ENCODE measurements at places on chromosomes 4 and X. TPM values are rescaled to one million over a fixed set of nuclear protein-coding genes. Genes with fewer than 3 reads are reported as not detected.

DNA sequence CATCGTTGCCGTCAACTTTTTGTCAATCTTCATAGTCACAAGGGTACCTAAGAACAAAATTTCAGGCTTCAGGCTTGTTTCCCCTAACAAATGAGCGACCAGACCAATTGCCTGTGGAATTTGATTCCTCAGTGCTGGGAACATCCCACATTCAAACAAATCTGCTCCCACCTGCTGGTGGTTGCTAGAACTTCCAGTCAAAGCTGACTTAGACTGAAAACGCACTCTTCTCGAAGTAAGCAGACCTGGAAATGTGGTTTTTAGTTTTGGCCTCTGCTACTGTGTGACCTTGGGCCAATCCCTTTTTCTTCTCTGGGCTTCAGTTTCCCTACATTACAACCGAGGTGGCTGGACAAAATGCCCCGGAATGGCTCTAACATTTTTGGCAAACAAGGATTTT is 1.8 kb upstream of the GABRQ start:
- no peak for DNase-seq

DNA sequence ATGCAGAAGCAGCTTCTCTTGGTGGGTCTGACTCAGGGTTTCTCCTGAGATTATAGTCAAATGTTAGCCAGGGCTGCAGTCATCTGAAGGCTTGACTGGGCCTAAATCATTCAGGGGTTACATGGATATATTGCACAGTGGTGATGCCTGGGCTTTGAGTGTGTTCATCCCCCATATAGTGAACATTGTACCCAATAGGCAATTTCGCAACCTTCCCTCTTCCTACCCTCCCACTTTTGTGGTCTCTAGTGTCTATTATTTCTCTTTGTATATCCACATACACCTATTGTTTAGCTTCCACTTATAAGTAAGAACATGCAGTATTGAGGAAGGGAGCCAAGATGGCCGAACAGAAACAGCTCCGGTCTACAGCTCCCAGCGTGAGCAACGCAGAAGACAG is 90.3 kb upstream of the CAMK2D start:
- no peak for DNase-seq

GRCh38 chr4:127188847-127189246 is 443.9 kb upstream of the INTU start:
- DNase-seq: no peak

CACNA1F gene
- 0.16 TPM for total RNA-seq
